LNCaP clone FGC (cell line): ENCODE measurements at places on chromosomes 3 and 15.

DNA sequence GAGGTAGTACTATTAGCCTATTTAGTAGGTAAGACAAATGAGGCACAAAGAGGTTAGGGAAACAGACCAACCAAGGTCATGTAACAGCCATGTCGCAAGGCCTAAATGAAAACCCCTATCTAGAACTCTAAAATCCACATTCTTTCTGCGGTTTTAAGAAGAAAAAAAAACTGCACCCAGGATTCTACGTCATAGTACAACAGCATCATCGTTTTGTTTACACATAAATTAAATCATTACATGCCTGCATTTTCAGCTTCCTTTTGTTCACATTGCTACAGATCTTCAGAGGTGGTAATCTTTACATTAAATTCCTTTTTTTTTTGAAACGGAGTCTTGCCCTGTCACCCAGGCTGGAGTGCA is 548 bp upstream of the PSMD6 start:
- no peak for DNase-seq

DNA sequence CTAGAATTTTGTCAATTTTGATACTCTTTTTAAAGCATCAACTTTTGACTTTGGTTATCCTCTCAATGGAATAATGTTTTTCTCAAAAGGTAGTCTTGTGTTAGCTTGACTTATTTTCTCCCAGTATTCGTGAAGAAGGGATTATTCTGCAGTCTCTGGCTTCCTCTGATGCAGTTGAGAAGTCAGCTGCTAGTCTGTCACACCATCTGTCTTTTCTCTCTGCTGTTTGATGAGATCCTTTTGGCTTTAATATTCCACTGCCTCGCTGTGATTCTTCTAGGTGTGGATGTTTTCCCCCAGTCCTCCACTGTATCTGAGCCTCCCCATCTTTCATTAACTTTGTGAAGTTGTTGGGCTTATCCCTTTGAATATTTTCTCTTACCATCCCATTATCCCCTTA is 141.0 kb downstream of the WDR72 start:
- no peak for DNase-seq

GRCh38 chr15:39040861-39041260 is 476.2 kb upstream of the RASGRP1 start:
- DNase-seq: no peak

DNA sequence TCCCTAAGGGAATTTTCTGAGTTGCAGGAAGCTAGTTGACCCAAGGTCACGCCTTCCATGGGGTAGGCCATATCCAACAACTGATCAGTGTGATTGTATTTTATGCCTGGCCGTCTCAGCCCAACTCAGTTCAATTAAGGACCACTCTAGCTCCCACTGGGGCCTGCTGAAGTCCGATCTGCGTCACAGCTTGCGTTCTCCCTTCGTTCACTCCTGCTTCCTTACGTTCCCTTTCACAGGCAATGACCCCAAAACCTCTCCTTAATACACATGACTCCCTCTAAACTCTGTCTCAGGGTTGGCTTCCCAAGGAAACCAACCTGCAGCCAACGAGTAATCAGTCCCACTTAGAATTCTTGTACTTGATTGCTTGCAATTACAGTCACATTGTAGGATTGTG is 428.0 kb downstream of the RBMS3 start:
- DNase-seq: no peak

GRCh38 chr3:13021141-13022114 is 51.8 kb downstream of the IQSEC1 start:
- no peak for DNase-seq

DNA sequence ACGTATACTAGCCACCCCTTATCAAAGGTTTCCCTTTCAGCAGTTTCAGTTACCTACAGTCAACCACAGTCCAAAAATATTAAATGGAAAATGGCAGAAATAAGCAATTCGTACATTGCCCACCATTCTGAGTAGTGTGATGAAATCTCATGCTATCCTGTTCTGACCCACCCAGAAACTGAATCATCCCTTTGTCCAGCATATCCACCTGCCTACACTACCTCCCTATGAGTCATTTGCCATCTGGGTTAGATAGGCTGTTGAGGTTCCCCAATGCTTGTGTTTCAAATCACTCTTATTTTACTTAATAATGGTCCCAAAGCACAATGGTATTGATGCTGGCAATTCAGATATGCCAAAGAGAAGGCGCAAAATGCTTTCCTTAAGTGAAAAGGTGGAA is 15.3 kb upstream of the PHC3 start:
- no peak for DNase-seq

- DNase-seq: no peak
These were observed 73.0 kb upstream of the VGLL4 start for GRCh38 chr3:11716573-11717290.

GRCh38 chr15:51105430-51106016 is 10.8 kb upstream of the TNFAIP8L3 start:
- no peak for DNase-seq

DNA sequence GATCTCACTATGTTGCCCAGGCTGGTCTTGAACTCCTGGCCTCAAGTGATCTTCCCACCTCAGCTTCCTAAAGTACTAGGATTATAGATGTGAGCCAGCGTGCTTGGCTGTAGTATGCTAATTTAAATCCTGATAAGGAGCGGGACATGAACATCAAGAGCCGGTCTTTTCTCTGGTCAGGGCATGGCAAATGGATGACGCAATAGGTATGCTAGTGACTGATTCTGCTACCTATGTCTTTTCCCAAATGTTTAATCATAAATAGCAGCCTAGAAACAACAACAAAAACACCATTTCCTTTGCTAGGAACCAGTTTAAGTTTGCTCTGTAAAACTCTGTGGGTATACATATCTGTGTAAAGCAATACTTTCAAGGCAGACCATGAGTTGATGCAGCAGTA is 64.7 kb downstream of the STARD9 start:
- DNase-seq: no peak

- DNase-seq: no peak
These were observed 316.6 kb upstream of the TGFBR2 start for GRCh38 chr3:30289766-30290165.

- DNase-seq: no peak
These were observed 60.8 kb downstream of the RGMA start for GRCh38 chr15:93028111-93028631.

- no peak for DNase-seq
These were observed 381.2 kb downstream of the GBE1 start for GRCh38 chr3:81380234-81380633.

DNA sequence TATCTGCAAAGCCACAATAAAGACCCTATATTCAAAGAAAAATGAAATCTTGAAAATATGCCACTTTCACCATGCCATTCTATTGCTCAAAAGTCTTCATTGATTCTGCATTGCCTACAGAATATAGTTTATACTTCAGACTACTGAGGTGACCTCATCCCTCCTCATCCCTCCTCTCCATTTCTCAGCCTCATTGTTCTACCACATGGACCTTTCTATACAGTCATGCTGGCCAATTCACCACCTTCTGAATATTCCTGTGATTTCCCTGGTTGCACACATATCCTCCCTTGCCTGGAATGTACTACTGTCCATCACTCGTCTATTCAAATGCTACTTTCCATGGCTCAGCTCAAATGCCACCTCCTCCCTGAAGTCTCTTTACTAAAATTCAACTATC is 3.5 kb upstream of the COL8A1 start:
- DNase-seq: no peak

GRCh38 chr15:92884436-92885223 is 15.5 kb upstream of the CHD2 start:
- no peak for DNase-seq
